ENCODE measurements at places on chromosomes 12 and 14.

GRCh38 chr12:52759218-52759617 is 17.9 kb downstream of the KRT76 start:
- DNase-seq = no peak

GRCh38 chr14:29166507-29166906 is 399.9 kb downstream of the FOXG1 start:
- no peak for DNase-seq

- DNase-seq = no peak
These were observed 179.0 kb upstream of the KRR1 start for GRCh38 chr12:75690296-75690955.

DNA sequence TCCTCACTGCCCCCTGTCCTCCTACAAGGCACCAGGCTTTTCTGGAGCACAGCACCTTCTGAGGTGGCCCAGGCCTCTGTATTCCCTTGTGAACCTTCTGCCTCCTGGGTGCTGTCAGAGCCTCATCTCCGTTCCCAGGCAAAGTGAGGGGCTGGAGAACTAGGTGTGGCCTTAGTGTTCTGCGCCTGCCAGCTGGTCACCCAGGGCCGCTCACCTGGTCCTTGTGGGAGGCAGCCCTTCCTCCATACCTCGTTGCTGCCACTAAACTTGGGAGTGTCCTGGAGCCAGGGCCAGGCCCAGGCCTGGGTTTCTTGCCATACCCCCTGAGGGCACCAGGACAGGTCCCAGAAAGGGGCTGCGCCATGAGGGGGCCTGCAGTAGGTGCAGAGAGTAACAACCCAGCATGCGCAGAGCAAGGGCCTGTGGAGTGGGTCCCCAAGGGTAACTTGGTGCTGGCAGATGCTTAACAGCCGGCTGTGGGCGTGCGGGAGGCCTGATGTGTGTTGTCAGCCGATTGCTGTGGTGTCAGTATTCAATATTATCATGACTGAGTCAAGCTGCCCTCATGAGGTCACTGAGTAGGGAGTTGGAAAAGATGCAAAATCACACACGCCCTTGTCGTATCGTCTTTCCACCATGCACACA is 17.1 kb downstream of the OTUB2 start:
- no peak for DNase-seq

- DNase-seq = no peak
These were observed 30.9 kb downstream of the TBC1D15 start for GRCh38 chr12:71870416-71870815.

- DNase-seq = peak; percentile 54
These were observed 10.9 kb downstream of the C12orf43 start for GRCh38 chr12:121005346-121005815.

GRCh38 chr14:78764645-78765044 is 594.5 kb downstream of the NRXN3 start:
- DNase-seq = no peak

DNA sequence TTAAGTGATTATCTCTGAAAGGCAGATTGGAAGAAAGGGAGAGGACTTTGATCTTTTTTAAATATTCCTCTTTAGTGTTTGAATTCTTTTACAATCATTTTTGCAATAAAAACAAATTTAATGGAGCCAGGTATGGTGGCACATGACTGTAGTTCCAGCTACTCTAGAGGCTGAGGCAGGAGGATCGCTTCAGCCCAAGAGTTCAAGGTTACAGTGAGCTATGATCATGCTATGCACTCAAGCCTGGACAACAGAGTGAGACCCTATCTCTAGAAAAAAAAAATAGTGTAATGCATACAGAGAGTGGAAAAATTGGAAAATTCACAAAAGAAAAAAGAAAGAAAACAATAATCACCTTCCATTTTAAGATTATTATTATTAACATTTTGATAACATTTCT is 15.2 kb upstream of the HECTD1 start:
- DNase-seq = no peak

DNA sequence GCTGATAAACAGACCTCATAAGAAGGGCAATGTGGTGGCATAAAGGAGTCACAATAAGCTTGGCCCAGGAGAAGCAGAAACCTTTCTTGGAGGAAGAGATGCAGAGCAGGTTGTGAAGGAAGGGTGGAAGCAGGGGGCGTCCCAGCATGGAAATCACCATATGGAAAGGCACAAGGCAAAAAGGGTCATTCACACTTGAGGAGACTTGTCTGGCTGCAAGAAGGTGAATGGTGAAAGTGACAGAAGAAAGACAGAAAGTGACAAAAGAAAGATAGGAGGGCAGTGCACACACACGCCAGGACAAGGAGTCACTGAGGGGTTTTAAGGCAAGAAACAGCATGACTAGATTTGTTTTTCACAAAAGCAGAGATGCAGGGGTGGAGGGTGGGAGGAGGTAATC is 38.3 kb downstream of the GALNT4 start:
- no peak for DNase-seq

DNA sequence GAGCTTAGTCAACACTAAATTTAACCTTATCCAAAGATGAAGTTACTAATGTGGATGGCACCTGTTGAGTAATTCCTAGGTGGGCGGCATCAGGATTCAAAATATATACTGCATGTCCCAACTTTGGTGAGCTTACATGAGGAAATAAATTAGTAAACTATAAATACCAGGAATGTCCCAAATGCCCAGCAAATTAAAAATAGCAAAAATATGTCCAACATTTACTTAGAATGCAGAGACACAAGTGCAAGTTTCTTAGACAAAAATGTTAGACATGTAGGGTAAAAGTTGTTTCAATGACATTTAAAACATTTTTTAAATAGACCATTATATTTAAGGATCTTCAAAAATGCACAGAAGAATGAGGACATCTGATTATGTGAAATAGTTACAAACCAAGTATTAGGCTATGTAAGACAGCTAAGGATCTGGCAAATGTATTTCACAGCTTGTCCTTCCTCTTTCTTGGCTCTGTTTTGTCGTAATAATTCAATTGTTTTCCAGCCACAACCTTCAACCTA is 115.9 kb downstream of the NAV3 start:
- no peak for DNase-seq

DNA sequence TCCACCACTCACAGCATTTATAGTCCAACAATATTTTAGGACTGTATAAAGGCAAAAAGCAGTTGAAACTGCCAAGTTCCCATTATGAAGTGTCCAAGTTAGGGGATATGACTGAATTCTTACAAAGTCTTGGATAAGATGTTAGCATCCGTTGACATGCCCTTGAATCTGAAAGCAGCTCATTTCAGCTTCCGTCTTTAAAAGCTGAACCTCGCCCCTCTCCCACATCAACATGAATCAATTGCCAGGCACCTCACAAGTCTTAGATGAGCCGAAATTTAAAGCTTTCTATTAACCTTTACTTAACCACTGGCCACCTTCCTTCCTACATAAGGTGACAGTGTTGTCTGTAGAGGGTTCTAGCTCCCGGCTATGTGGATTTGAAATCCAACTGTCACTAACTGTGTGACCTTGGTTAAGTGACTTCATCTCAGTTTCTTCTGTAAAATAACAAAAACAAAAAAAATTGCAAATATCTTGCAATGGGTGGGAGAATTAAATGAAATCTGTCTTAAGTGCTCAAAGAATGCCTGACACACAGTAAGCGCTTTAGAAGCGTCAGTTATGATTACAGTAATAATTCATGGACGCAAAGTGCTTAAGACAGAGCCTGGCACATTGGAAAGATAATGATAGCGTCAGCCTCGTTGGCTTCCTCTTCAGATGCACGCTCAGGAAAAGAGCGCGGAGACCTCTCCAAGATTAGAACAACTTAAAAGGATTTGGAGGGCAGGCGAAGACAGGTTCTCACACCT is 1.2 kb downstream of the PPP1CC start:
- no peak for DNase-seq

DNA sequence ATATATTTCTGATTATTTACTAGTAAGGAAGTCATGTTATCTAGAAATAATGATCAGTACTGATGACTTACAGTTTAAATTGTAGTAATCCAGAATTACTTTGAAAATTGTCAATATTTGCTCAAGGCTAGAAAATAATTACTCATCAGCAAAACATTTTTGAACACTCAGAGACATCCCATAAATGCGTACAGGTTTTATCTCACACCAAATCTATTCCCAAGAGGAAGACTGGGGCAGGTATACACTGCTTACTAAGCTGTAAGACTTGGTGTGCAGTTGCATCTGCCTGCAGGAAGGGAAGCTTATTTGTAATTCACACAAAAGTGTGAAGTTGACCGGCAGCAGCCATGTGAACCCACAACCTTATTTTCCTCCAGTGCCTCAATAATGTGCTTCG is 146.4 kb downstream of the CCER1 start:
- DNase-seq = no peak

GRCh38 chr14:70886421-70887206 is 20.6 kb upstream of the PCNX1 start:
- DNase-seq = no peak

- DNase-seq = no peak
These were observed 38.5 kb downstream of the LRIG3 start for GRCh38 chr12:58881816-58882215.

DNA sequence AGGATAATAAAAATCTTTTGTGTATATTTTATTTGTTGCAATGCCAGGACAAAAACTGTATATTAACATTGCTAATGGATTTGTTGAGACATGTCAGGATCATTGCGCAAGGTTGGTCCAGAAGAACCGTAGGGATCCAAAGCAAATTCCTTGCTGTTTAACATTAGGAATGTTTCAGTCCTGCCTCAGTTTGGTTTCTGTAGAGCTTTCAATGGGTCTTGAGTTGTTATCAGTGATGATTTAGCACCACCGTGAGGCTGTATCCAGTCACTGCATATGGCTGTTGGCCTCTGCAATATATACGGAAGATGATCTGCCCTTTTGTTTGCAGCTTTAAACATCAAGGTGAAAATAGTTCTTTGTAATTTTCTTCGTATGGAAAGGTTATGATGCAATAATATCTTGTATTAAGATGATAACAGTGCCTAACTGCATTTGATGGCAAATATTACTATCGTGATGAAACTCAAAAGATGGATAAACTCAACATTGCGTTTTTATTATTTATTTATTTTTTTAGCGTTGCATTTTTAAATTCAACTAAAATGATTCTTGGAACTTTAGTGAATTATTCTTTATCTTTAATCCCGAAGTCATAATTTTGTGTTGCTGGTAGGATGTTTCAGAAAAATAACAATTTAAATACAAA is 231.2 kb downstream of the AKAP6 start:
- peak; percentile 1 for DNase-seq

DNA sequence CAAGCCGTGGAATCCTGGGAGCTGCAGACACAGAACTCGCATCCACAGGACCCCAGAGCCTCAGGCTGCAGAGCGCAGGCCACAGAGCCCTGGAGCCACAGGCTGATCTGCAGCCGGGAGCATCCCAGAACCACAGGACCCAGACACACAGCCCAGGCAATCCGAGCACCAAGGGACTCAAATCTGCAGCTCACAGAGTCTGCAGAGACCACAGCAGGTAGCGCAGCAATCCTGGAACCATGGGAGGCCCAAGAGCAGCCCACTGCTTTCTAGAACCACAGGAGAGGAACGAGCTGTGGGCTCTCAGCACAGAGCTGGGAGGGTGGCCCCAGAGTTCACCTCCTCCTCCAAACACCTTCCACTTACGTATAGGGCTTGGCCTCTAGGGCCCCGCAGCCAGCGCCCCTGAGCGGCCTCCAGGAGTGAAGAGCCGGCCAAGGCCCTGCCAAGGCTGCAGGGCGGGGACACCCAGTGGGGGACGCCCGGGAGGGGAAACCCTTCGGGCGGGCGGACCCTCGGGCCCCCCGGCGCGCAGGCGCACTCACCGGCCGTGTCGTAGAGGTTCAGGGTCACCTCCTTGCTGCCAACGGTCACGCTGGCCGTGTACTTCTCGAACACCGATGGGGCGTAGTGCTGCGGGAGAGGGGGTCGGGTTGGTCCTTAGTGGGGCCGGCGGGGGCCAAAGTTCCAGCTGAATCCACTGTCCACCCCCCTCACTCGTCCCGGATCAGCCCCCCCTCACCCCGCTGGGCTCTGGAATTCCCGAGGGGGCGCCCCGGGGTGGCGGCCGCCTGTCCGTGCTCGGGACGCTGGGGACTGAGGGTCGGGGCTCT is 665 bp downstream of the RHOF start:
- peak; percentile 63 for DNase-seq

- DNase-seq = no peak
These were observed 509.6 kb downstream of the VRK1 start for GRCh38 chr14:97306760-97307246.

DNA sequence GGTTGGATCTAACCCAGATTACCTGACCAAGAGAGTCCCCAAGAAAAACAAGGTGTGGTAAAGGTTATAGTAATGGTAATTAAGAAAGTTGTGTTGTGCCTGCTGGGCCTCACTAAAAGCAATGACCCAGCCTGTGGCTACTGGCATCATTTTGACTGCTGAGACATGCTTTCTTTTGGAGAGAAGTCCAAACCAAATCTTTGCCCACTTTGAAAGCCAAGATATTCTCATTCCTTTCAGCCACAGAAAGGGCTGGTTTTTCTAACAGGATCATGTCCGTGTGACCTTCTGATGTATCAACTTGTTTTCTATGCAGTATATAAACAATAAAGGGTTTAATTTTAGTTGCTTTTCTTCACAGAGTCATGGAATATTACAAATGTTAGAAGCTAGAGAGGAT is 388.6 kb downstream of the RAD51B start:
- DNase-seq = no peak

- DNase-seq = no peak
These were observed 109.1 kb upstream of the FSCB start for GRCh38 chr14:44616204-44616603.

DNA sequence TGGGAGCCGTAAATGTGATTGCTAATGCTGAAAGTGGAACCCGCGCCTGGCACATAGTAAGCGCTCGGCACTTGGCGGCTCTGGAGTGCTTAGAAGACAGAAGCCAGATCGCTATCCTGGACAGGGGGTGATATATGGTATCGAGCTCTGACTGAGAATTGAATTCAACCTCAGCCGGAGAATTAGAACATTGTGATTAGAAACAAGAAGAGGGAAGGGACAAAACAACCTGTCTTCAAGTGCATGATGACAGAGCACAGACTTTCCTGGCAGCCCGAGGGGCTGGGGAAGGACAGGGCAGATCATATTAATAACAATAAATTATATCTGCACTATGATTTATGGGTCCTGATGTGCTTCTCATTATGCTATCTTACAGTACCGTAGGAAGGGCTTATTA is 66.9 kb upstream of the TBX3 start:
- DNase-seq = no peak

DNA sequence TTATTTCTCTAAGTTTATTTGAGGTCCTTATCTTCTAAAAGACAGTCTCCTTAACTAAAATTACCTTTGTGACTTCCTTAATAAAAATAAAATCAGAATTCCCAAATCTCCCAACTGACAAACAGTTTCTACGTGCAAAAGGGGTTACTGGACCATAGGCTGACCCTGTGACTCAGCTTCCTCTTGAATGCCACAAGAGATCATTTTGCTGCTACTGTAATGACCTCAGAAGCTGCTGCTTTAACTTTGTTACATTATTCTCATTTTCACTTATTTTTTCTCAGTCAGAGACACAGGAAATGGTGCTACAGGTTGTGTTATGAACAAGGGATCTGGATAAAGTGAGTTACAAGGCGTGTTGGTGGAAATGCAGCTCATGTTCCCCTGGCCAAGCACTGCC is 132.2 kb upstream of the TMTC2 start:
- DNase-seq = no peak

GRCh38 chr14:83006121-83006670 is 1472.5 kb upstream of the SEL1L start:
- no peak for DNase-seq

GRCh38 chr14:71231521-71232393 is 324.5 kb downstream of the PCNX1 start:
- no peak for DNase-seq

GRCh38 chr14:100434911-100435438 is 111.8 kb downstream of the SLC25A47 start:
- DNase-seq = no peak
